NCI-H2171 (cell line): ENCODE measurements at places on chromosomes 13 and 19.

- no peak for DNase-seq
Observed at GRCh38 chr19:15108145-15108844, 1.1 kb downstream of the SYDE1 start.

- no peak for DNase-seq
Observed at GRCh38 chr13:73189776-73190175, 131.0 kb downstream of the KLF5 start.

DNA sequence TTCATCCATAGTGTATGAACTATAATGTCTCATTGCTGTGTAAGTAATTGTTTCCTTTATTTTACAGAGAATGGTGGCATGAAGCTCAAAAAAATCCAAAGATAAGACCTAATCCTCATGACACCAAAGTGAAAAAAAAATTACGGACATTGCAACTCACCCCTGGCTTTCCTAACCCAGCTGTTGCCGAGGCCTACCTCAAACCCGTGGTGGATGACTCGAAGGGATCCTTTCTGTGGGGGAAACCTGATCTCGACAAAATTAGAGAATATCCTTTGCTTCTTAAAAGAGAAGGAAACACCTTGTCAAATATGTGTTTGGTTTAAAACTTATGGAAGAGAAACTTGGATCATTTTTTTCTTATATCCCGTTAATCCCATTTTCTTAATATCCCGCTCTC, 26.3 kb downstream of the ERCC5 start:
- no peak for DNase-seq

GRCh38 chr13:46296115-46296822, 84.5 kb downstream of the LRRC63 start:
- DNase-seq, result no peak
